ENCODE measurements at places on chromosomes 3 and 15.

- DNase-seq, result no peak
These were observed 47.1 kb downstream of the CMTM7 start for GRCh38 chr3:32438596-32439344.

DNA sequence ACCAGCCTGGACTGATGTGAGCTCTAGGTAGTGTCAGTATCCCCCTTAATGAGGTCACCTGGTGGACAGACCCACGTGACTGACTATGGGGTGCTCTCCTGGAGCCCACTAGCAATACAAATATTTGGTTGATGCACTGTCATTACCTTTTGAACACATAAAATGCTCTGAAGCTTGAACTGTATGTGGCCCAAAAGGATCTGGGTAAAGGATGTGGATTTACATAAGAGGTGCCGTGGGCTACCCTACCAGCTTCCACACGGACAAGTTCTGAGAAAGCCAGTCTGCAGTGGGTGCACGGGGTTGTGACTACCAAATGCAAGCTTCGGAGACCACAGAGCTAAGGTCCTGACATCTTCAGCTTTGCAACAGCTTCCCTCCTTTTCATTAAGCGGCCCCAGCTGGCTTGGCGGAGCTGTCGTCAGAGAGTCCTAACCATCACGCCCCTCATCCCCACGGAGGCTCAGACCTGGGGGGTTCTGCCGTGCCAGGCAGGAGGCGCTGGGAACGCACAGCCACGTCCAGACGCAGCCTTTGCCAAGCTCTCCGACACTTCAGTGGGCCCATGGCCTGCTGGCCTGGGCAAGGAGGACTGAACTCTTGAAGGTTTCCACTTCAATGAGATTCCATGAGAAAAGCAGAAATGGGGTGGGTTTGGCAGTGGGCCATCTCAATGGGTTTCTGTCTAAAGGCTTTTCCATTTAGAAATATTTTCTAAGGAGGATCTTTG lies 228.3 kb downstream of the ADAMTS17 start:
- no peak for DNase-seq

- DNase-seq, result no peak
These were observed 13.4 kb upstream of the ARPIN start for GRCh38 chr15:89926158-89926557.

- no peak for DNase-seq
These were observed 18.4 kb upstream of the OPA1 start for GRCh38 chr3:193574488-193575070.

DNA sequence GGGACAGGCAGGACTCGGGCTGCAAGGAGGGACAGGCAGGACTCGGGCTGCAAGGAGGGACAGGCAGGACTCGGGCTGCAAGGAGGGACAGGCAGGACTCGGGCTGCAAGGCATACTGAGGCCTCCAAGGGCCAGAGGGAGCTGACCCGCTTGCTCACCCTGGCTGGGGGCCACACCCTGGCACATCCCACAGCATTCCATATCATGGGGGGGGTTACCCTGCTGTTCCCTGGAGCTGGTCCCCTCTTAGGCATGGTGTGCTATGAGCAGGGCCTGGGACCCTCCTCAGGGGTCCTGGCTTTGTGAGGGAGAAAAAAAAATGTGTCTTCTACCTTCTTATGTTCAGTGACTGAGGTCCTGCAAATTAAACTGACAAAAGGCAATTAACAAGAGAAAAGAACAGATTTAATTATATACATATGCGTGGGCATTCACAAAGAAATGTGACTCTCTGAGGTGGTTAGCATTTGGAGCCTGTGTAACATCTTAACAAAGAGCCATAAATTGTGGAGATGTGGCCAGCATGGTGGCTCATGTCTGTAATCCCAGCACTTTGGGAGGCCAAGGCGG lies 97.6 kb upstream of the ALDH1A3 start:
- DNase-seq, result no peak

- no peak for DNase-seq
These were observed 131.3 kb downstream of the SMAD6 start for GRCh38 chr15:66833371-66833770.

- no peak for DNase-seq
These were observed 95.2 kb upstream of the CDIN1 start for GRCh38 chr15:36484038-36484778.

GRCh38 chr15:31279221-31280045 lies 47.2 kb upstream of the KLF13 start:
- DNase-seq, result no peak

DNA sequence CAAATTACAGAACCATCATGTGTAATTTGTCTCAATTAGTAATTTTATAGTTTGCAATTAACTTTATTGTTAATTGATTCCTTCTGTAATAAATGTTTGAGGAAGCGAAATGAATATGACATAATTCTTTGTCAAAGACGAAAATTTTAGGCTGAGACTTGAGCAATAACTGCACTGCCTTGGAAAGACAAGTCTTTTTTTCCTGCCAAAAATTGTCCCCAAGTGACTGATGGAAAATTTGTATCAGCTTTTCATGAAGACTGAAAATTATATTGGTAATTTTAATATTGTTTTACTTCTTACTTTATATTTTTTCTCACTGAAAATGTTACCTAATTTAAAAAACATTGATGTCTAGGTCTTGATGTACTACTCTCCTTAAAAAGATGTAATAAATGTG lies 622.6 kb downstream of the NLGN1 start:
- no peak for DNase-seq

- DNase-seq, result no peak
These were observed 78.0 kb upstream of the ST8SIA2 start for GRCh38 chr15:92315595-92316211.

GRCh38 chr15:70569091-70569713 lies 194.2 kb downstream of the UACA start:
- DNase-seq, result no peak

DNA sequence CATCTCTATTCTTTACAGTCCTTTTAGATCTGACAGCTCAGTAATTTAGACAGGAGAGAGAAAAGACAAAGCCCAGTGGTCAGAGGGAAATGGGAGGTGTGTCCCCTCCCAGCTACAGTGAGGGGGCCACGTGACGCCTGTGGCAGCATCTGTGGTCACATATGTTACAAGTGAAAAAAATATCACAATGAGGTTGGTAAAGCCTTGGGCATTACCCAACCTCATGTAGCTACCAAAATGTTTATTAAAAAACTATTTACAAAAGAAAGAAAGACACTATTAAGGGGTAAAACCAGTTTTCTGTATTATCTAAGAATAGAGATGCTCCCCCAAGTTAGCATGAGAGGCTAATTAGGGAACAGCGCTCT lies 42.9 kb upstream of the PLCL2 start:
- no peak for DNase-seq

- no peak for DNase-seq
These were observed 7.1 kb downstream of the CASR start for GRCh38 chr3:122190525-122190924.

GRCh38 chr15:91132079-91132478 lies 32.0 kb downstream of the SV2B start:
- no peak for DNase-seq

DNA sequence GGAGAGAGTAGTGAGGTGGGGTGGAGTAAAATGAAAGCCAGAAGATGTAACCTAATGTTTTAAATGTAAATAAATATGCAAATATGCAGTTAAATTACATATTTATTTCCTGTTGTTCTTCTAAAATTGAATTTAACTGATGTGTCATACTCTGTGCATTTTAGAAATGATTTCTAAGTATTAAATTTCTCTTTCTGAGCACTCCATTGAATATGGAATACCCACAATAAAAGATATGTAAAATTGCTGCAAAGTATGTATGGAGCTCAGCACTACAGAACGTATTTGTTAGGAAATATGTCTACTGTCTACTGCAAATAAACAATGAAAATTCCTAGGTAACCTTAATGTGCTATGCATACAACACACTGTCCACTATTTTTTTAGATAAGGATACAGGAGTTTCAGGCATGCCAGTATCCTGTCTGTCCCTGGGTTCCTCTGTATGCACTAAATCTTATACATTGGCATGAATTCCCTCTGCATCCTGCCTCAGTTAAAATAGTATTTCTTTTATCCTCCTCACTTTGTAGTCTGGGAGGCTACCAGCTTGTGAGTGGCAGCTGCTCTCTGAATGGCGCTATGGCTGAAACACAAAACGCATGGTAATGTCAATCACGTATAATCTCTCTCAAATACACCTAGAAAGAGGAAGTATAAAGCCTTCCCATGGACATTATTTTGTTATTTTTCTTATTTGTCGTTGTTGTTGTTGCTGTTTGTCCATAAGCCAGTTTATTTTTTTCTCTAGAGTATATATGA lies 579.5 kb downstream of the PYDC2 start:
- no peak for DNase-seq

DNA sequence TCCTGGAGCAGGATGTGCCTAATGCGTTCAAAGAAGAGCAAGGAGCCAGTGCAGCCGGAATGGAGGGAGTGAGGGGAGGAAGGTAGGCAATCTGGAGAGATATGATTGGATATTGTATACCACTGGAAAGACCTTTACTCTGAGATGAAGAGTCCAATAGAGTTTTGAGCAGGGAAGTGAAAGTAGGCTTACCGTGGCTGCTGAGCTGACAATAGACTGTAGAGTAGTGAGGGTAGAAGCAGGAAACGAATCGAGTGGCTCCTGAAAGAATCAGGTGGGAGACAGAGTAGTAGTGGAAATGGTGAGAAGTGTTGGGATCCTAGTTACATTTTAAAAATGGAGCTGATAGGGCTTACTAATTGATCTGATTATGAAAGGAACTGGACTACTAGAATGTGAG lies 51.8 kb upstream of the NUDT16 start:
- no peak for DNase-seq

GRCh38 chr15:67946701-67947100 lies 106.9 kb upstream of the RNU6-1 start:
- no peak for DNase-seq

DNA sequence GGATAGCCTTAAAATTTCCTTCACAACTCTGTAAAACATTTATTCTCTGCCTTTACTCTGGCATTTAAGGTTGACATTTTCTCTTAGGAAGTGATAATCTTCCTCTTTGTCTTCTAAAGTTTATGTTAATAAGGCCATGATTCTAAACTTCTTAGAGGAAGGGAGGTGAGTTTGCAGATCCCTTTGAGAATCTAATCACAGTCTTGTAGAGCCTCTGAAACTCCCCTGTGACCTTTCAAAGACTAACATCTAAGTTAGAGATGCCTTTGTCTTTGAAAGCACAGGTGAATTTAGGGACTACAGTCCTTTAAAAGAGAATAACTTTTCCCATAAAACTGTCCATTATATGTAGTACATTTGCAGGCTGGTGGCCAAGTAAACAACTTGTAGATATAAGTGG lies 115.1 kb downstream of the PLCL2 start:
- DNase-seq, result no peak

DNA sequence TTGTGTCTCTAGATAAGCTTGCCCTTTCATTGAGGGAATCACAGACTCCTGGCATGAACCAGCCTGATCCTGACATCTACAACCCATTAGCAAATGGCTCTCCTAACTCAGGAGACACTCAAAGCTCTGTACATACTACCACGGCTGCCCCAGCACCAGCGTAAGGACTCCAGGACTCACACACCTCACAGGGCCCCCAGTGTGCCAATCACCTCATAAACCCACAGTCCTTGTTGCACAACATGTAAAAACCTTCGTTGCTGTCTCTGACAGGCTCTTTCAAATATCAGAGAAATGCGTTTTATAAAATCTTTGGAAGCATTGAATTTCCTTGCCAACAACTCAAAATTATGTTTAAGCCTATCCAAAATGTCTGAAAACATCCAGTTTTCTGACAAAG lies 7.3 kb downstream of the FYCO1 start:
- no peak for DNase-seq

DNA sequence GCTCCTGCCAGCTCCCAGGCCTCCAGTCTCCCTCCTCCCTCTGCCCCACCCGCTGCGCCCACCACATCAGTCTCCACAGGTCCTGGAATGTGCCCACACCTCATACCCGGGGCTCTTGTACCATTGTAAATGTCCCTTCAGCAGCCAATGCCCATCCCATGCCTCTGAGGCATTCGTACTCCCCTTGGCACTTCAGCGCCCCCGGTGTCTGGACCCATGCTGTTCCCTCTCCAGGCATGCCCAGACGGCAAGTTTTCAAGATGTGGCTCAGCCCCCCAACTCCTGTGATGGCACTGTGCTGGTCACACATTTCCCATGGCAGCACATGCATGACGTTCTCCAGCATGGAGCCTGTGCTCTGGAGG lies 13.3 kb downstream of the PLXND1 start:
- no peak for DNase-seq

- DNase-seq, result no peak
These were observed 2.2 kb downstream of the BMF start for GRCh38 chr15:40106203-40107161.

DNA sequence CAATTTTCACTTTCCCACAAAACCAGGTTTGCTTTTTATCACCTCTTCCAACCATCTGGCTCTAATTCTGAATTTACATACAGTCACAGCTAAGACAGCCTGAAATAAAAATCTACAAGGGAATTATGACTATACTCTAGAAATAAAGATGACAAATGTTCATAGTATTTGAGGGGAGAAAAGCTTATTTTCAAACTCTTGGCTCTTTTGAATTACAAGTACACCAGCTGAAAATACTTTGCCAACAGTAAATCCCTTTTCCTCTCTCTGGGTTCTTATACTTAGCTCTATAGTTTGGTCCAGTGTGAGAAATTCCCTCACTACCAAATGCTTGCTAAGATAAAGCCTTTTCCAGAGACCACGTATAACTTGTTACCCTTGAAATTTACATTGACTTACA lies 1037.9 kb downstream of the ROBO1 start:
- no peak for DNase-seq

DNA sequence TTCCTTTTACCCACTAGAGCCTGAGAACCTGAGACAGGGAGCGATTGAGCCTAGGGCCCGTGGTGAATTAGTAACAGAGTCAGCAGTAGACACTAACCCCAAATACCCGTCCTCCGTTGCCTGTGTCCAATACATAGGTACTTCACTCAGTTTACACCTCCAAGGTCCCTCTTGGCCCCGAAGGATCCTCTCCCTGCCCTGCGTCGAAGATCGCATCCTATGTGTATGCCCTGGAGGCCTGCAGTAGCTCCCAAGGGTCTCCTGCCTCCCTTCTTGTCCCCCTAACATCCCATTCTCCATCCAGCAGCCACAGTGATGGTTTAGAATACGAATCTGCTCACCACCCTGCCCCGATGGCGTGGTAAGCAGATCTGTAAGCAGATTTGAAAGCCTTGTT lies 67.0 kb downstream of the ISG20 start:
- DNase-seq, result no peak

GRCh38 chr15:48360841-48361240 lies 29.6 kb downstream of the DUT start:
- DNase-seq, result no peak

- no peak for DNase-seq
These were observed 9.0 kb downstream of the UBXN7 start for GRCh38 chr3:196423044-196423781.

GRCh38 chr3:46349484-46350261 lies 4.2 kb upstream of the CCR2 start:
- no peak for DNase-seq

DNA sequence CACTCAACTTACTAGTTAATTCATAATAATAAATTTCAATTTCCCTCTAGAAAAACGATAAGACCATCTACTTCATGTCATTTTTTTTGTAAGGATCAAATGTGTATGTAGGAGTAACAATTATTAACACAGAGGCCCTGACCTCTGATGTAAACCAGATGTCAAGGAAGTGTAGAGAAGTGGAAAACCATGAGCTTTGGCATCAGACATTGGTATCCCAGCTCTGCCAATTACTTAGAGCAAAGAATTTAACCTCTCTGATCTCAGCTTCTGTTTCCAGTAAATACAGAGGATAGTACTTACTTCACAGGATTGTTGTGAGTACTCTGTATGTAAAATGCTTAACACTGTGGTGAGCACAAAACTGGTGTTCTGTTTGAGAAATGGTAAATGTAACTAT lies 17.5 kb downstream of the AQR start:
- DNase-seq, result no peak

GRCh38 chr3:22585504-22585903 lies 617.6 kb upstream of the UBE2E2 start:
- no peak for DNase-seq
